ENCODE measurements at places on chromosomes 3 and 15. TPM values are rescaled to one million over a fixed set of nuclear protein-coding genes. Genes with fewer than 3 reads are reported as not detected.

Gene GOLGA6L4
- total RNA-seq, result 2.0 TPM

Gene CTXN2
- total RNA-seq, result not detected

Gene GOLGA8J
- not detected for total RNA-seq

Gene TEX9
- 29.9 TPM for total RNA-seq

Gene SNX22
- total RNA-seq, result 241 TPM

Gene DUOX2
- total RNA-seq, result 84.0 TPM

Gene SPINT1
- 91.5 TPM for total RNA-seq

Gene LSMEM2
- not detected for total RNA-seq

Gene ANKUB1
- not detected for total RNA-seq

Gene DOCK3
- total RNA-seq, result 23.7 TPM

DNA sequence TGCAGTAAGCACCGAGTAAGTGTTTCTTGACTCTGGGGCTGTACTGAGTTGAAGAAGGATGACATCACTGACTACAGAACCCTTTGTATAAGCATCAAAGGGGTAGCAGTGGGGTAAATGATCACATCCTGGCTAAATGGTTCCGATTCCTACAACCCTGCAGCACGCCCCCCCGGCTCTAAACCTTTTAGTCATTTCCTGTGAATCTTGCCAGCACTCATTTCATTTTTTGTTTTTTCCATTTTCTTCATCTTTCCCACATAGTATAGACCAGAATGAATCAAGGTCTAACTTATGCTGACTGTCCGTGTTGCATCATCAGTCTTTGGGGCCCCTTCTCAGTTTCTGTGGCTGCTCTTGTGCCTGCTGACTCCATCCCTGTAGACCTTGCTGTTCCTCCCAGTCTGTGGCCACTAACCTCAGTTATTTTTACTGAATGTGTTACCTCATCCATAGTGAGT lies 383.1 kb upstream of the TPRG1 start:
- H3K27ac ChIP-seq, result no peak overlapping the region
- no peak overlapping the region for H3K4me3 ChIP-seq
- no peaks in the 10 kb centered on the region for H3K4me1 ChIP-seq
- no peaks in the 10 kb centered on the region for H3K27me3 ChIP-seq
- H3K36me3 ChIP-seq, result no peaks in the 10 kb centered on the region

GRCh38 chr15:46918462-46919140 lies 798.7 kb upstream of the SEMA6D start:
- DNase-seq, result no peak
- no peak overlapping the region for H3K4me3 ChIP-seq
- no peaks in the 10 kb centered on the region for H3K36me3 ChIP-seq
- no peak overlapping the region for H3K27ac ChIP-seq
- no peaks in the 10 kb centered on the region for H3K4me1 ChIP-seq

GRCh38 chr3:107208796-107209195 lies 168.4 kb upstream of the CCDC54 start:
- H3K4me1 ChIP-seq, result peaks cover 25% of the 10 kb centered on the region
- H3K36me3 ChIP-seq, result no peaks in the 10 kb centered on the region
- DNase-seq, result no peak
- H3K4me3 ChIP-seq, result no peak overlapping the region

GRCh38 chr3:122758877-122759560 lies 34.6 kb downstream of the HSPBAP1 start:
- H3K27me3 ChIP-seq, result no peaks in the 10 kb centered on the region
- H3K4me1 ChIP-seq, result peaks cover 15% of the 10 kb centered on the region
- H3K4me3 ChIP-seq, result no peak overlapping the region
- no peaks in the 10 kb centered on the region for H3K36me3 ChIP-seq
- DNase-seq, result no peak
- no peak overlapping the region for H3K27ac ChIP-seq

DNA sequence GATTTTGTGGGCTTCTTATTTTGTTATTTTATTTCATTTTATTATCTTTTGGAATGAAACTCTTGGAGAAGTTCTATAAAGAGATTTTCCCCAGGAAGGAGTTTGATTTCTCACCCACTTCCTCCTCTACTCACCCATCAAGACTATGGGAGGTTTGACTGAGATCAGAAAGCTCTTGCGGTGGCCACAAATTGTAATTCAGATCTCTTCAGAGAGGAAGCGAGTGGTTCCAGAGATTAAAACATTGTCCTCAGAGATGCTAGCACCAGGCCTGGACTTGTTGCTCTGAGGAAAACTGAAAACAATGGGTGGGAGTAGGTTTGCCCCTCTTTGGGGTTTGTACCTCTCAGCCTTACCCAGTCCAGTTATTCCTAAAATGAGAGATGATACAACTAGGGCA lies 8.1 kb upstream of the MUC13 start:
- no peak overlapping the region for H3K4me3 ChIP-seq
- no peaks in the 10 kb centered on the region for H3K36me3 ChIP-seq
- H3K27me3 ChIP-seq, result no peaks in the 10 kb centered on the region
- no peak for DNase-seq
- H3K4me1 ChIP-seq, result no peaks in the 10 kb centered on the region

DNA sequence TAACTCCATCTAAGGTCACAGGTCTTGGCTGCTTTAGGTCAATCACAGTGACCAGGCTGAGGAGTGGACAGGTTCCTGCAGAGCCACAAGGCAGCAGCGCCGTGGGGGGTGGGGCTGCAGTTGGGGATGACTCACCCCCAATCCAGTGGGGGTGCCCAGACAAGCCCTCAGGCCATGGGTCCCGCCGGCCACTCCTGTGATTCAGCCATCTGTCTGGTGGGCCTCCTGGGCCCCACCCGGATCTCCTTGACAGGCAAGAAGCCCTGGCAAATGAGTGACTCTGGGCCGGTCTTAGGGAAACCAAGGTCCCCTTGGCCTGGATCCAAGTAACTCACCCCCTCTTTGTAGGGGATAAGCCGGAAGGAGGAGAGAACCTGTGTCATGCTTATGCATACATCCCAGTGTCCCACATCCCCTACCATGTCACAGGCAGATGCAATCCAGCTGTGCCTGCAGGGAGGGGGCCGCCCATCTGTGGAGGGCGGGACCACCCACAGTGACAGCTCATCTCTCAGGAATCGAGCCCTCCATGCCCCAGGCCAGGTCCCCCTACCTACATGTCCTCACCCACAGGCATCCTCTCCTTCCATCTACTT lies 495 bp upstream of the COL7A1 start:
- peak; percentile 13 for DNase-seq
- peaks cover 25% of the 10 kb centered on the region for H3K36me3 ChIP-seq
- no peak overlapping the region for H3K27ac ChIP-seq
- H3K4me1 ChIP-seq, result peaks cover 12% of the 10 kb centered on the region
- H3K27me3 ChIP-seq, result no peaks in the 10 kb centered on the region
- H3K4me3 ChIP-seq, result no peak overlapping the region

DNA sequence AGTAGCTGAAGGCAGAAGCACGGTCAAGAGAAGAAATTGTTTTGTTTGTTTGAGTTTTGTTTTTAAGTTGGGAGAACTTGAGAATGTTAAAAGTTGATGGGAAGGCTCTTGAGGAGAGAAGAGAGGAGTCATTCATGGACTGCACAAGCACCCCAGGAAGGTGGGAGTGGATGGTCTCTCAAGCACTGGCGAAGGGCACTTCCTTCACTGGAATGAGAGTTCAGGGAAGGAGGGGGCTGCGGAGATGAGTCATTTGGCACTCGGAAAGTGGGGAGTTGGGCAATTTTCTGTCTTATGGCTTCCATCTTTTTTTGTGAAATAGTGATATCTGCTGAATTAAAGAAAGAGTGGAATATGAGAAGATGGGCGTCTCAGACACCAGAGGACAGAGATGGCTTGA lies 66.0 kb downstream of the ATP13A4 start:
- peak; percentile 61 for DNase-seq
- peaks cover 78% of the 10 kb centered on the region for H3K4me1 ChIP-seq
- no peaks in the 10 kb centered on the region for H3K36me3 ChIP-seq
- no peak overlapping the region for H3K4me3 ChIP-seq
- no peaks in the 10 kb centered on the region for H3K27me3 ChIP-seq
- peak overlapping the region; percentile 85 for H3K27ac ChIP-seq

GRCh38 chr3:69371816-69372215 lies 14.1 kb downstream of the FRMD4B start:
- H3K36me3 ChIP-seq, result no peaks in the 10 kb centered on the region
- H3K4me3 ChIP-seq, result no peak overlapping the region
- DNase-seq, result no peak
- H3K4me1 ChIP-seq, result peaks cover 16% of the 10 kb centered on the region

DNA sequence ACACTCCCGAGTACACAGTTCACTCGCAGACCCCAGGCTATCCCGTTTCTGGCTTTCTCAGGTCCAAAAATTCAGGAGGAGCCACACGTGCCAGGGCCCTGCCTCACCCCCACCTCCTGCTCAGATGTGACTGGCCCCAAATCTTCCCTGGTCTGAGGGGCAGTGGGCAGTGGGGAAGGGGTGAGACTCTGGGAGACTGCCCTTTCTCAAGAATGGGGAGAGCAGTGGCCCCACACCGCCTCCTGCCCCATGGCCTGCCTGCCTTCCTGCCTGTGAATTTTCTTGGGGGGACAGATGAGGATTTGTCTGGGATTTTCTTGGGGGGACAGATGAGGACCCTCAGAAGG lies 174.6 kb downstream of the MEGF11 start:
- no peaks in the 10 kb centered on the region for H3K27me3 ChIP-seq
- H3K27ac ChIP-seq, result no peak overlapping the region
- no peak for DNase-seq
- no peaks in the 10 kb centered on the region for H3K36me3 ChIP-seq

DNA sequence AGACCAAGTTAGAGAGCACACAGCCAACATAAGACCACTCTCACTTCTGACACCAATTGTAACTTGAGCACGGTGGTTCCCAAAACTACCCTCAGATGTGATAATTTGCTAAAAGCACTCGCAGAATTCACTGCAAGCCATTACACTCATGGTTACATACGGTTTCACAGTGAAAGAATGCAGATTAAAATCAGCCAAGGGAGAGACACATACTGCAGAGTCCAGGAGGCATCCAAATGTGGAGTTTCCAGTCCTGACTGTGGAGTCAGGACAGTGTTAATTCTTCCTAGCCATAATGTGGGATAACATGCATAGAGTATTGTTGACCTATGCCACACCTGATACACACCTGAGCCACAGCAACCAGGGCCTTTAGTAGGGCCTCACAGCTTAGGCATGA lies 956.4 kb downstream of the NTRK3 start:
- no peaks in the 10 kb centered on the region for H3K36me3 ChIP-seq
- DNase-seq, result no peak
- H3K27me3 ChIP-seq, result no peaks in the 10 kb centered on the region
- no peak overlapping the region for H3K27ac ChIP-seq

DNA sequence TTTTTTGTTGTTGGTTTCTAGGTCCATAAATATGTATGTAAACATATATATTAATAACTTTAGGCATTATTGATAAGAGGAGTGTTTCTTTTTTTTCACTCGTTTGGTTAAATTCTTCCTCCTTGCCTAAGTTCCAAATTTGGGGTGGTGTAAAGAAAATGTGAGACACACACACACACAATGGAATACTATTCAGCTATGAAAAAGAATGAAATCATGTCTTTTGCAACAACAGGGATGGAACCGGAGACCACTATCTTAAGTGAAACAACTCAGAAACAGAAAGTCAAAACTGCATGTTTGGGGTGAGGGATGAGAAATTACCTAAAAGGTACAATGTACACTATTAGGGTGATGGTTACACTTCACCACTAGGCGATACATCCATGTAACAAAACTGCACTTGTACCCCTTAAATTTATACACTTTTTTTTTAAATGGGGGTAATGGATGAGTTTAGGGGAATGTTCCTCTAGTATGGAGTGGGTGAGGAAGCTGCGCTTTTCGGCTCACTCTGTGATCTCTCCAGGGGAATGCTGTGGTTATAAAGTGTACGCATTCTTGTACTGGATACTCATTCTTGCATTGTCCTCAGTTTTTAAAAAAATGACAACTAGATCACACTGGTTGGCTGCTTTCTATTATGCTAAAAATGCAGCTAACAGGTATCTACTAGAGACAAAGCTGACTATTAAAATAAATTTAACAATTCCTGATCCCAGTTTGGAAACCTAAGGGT lies 50.8 kb upstream of the PPARG start:
- H3K4me1 ChIP-seq, result peaks cover 9% of the 10 kb centered on the region
- H3K27me3 ChIP-seq, result no peaks in the 10 kb centered on the region
- no peak for DNase-seq

DNA sequence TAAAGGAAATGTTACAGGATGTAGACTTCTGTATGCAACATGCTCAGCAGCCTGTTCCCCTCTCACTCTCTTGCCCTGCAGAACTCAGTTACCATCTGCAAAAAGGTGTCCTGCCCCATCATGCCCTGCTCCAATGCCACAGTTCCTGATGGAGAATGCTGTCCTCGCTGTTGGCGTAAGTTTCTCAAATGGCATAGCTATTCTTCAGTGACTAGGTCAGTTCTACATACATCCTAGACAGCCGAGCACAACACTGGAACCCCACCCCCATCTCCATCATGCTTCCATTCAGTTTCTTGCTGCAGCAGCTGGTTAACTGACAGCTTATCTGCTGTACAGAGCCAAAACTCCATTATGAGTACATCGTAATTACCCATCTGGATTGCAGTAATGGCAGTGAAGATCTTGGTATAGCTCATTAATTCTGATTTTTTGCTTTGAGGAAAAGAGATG lies 4.5 kb downstream of the THBS1 start:
- H3K36me3 ChIP-seq, result peaks cover 12% of the 10 kb centered on the region
- H3K27ac ChIP-seq, result no peak overlapping the region
- no peak for DNase-seq
- no peaks in the 10 kb centered on the region for H3K27me3 ChIP-seq
- no peaks in the 10 kb centered on the region for H3K4me1 ChIP-seq
- H3K4me3 ChIP-seq, result no peak overlapping the region

DNA sequence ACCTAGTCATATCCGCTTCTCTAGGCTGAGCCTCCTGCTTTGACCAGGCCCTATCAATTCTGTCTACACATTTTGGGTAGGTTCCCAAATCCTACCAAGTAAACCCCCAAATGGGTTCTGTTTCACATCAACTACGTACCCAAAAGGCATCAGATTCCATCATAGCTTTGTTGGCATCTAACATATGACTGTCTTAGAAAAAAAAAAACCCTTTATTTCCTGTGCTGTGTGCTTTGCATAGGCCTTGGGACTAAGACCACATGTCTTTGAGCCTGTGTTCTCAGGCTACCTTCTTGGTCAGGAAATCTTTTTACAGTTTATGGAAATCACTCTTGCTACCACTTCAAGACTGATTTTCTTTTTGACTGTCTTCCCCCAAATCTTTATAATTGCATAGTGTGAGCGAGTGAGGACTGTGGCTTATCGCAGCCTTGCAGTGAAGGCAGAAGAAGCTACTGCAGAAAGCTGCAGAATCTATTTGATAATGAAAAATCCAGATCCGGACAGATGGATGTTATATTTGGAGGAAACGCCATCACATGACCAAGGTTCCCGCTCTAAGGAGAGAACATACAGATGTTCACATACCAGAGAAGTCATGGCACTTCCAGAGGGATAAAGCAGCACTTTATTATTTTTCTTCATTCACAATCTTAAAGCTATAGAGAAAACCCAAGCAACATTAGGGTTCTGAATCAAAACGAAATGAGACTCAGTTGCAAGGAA lies 111.2 kb downstream of the EOMES start:
- H3K36me3 ChIP-seq, result no peaks in the 10 kb centered on the region
- no peak for DNase-seq
- no peak overlapping the region for H3K27ac ChIP-seq
- no peak overlapping the region for H3K4me3 ChIP-seq

- H3K27ac ChIP-seq, result no peak overlapping the region
- no peaks in the 10 kb centered on the region for H3K36me3 ChIP-seq
- no peak for DNase-seq
- H3K4me1 ChIP-seq, result peaks cover 4% of the 10 kb centered on the region
Observed at GRCh38 chr3:45166321-45166879, 20.2 kb upstream of the CDCP1 start.

Measured in thyroid gland (tissue), 4 donors.